Pancreas (tissue), 10 donors: ENCODE measurements at places on chromosomes 5 and 9.

- H3K36me3 ChIP-seq, result no peaks in the 10 kb centered on the region
- DNase-seq, result no peak
- H3K4me1 ChIP-seq, result no peaks in the 10 kb centered on the region
- H3K4me3 ChIP-seq, result no peak overlapping the region
- no peak overlapping the region for H3K27ac ChIP-seq
Observed at GRCh38 chr9:104658496-104659195, 35.7 kb upstream of the OR13D1 start.

DNA sequence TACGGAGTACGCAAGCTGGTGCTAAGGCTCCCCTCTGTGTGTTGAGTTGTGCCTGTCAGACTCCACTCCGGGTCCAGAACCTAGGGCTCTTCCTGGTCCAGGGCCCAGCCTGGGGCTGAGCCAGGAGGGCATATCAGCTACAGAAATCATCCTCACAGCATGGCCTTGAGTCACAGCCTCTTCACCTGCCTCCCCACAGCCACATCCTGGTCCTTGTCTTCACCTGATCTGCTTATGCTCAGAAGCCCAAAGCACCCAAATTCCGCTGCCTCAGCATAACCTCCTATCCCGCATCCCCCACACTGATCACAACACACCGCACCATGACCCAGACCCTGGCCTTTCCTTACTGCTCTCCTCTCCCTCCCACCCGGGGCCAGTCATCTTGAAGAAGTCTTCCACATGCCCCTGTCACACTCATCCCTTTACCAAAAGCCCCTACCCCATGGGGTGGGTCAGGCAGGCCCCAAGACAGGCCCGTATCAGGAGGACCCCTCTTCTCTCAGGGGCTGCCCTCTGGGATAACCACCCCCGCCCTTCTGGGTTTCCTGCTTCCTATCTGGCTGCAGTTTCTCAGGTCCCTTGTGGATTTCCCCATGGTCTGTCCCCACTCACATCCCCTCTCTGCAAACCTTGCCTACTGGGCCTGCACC, 1.3 kb upstream of the IL3 start:
- H3K36me3 ChIP-seq, result no peaks in the 10 kb centered on the region
- no peak overlapping the region for H3K27ac ChIP-seq
- no peaks in the 10 kb centered on the region for H3K27me3 ChIP-seq
- no peak overlapping the region for H3K4me3 ChIP-seq

DNA sequence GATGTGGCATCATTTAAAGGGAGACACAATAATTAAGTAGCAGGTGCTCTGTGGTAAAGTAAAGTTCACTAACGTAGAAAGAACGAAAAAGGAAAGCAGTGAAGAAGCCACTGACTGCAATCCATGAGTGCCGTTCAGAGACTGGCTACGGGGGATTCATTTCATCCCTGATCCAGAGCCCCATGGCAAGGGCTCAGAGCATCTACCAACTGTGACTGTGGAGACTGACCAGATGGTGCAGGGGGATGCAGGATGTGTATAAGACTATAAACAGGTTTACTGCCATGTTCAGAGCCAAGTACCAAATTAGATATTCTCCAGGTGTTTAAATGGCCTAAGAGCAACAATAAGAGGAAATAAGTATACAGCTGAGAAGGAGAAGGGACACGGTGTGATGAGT, 47.7 kb downstream of the MARCHF11 start:
- no peak for DNase-seq
- H3K4me3 ChIP-seq, result no peak overlapping the region
- H3K27me3 ChIP-seq, result no peaks in the 10 kb centered on the region
- no peaks in the 10 kb centered on the region for H3K4me1 ChIP-seq
- no peak overlapping the region for H3K27ac ChIP-seq

GRCh38 chr9:89541798-89542197, 43.9 kb upstream of the SEMA4D start:
- H3K4me1 ChIP-seq, result no peaks in the 10 kb centered on the region
- no peaks in the 10 kb centered on the region for H3K27me3 ChIP-seq
- no peak overlapping the region for H3K27ac ChIP-seq
- no peak overlapping the region for H3K4me3 ChIP-seq

GRCh38 chr9:118829334-118829733, 539.9 kb downstream of the BRINP1 start:
- no peak overlapping the region for H3K27ac ChIP-seq
- H3K4me1 ChIP-seq, result no peaks in the 10 kb centered on the region

DNA sequence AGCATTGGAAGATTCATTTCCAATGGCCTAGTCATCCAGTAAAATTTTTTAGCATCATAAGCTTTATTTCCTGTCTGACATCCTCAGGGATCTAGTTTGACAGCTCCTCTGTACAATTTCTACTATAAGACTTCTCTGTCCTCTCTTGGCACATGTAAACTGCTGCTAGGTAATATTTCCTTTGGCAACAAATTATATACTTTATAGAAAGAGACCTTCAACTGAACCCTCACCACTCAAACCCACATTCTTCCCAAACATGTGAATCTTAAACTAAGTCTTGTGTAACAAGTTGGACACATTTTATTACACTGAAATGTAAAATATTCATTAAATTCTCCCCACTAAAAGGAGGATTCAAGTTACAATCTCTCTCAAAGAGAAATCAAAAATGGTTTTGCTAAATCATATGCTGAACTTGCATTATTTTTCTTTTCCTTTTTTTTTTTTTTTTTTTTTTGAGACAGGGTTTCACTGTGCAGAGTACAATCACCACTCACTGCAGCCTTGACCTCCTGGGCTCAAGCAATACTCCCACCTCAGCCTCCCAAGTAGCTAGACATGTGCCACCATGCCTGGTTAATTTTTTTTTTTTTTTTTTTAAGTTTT, 36.9 kb downstream of the SCAI start:
- no peak overlapping the region for H3K4me3 ChIP-seq
- no peaks in the 10 kb centered on the region for H3K36me3 ChIP-seq
- no peaks in the 10 kb centered on the region for H3K27me3 ChIP-seq
- H3K27ac ChIP-seq, result no peak overlapping the region
- DNase-seq, result no peak
- no peaks in the 10 kb centered on the region for H3K4me1 ChIP-seq

DNA sequence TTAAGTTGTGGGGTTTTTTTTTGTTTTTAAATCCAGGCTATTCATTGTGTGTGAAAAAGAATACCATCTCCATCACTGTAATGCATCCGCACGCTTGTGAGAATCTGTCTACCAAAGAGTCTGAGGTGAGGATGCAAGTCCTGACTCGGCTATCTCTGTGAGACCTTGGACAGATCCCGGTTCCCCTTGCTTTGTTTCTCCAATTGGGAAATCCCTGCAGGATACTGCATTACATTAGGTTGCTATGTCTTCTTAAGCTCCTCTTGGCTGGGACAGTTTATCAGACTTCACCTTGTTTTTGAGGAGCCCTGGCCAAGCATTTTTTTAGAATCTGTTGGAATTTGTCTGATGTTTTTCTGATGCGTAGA, 46.8 kb downstream of the GALNT10 start:
- H3K27ac ChIP-seq, result no peak overlapping the region
- H3K27me3 ChIP-seq, result no peaks in the 10 kb centered on the region
- no peak overlapping the region for H3K4me3 ChIP-seq
- DNase-seq, result no peak

DNA sequence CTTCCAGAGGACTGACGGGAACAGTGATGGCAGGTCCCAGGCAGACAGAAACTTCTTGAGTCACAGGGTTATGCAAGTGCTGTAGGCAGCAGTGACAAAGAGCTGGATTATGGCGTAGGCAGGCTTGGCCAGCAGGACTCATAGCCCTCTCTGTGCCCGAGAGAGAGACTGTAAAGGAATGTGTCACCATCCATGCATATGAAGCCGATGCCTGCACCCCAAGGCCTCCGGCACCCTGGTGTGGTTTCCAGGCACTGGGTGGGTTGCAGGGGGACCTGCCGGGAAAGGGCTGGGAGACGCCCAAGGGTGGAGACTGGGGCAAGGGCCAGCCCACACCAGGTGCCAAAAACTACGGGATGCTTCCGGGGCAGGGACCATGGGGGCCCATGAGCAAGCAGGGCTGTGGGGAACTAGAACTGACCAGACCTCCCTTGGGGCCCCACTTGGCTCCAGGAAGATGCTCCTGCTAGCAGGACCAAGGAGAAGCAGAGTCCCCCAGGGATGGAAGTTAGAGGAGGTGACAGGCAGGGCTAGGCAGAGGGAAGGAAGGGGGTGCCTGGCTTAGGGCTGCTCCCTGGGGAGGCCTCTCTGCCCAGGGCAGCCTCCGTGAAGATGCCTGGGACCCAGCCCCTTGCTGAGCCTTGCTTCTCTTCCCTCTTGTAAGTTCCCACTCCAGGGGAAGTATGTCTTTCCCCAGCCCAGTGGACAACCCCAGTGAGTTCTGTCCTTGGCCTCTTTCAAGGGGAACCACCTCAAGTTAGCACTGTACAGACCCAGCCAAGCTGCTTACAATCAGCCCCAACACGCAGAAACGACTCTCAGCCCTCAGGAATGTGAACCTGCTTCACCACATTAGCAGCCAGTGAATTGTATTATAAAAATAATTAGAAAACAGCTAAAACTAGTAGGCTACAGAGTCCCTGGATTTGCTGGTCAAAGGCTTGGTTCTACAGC, 10.5 kb upstream of the IPPK start:
- H3K4me1 ChIP-seq, result no peaks in the 10 kb centered on the region
- no peak overlapping the region for H3K4me3 ChIP-seq
- no peaks in the 10 kb centered on the region for H3K27me3 ChIP-seq
- no peak overlapping the region for H3K27ac ChIP-seq
- no peak for DNase-seq

DNA sequence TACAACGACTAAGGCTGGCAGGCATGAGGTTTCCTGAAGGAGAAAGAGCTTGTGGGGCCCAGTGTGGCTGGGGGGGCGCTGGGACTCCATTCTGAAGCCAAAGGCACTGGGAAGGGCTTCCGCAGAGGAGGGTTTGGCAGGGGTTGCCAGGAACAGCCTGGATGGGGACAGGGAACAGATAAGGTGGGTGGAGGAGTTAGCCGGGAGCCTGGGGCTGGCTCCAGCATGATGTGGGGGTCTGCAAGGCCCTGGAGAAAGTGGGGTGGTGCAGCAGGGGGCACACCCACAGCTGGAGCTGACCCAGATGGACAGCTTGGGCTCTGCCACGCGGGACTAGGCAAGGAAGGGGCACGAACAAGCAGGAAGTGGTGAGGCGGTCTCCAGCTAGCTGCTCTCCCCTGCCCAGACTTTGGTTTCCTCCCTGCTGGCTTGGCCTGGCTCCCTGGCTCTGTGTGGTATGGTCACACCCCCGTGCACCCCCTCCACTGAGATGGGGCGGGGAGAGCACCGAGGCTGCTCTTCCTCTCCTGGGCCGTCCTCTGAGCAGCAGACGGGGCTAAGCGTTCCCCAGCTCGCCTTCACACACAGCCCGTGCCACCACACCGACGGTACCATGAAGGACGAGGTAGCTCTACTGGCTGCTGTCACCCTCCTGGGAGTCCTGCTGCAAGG, at the start of gene LTC4S:
TSS of gene LTC4S (plus strand) at position 519 of the 672 bp plus-strand sequence. CDS start at position 614, 95 bp downstream.
- peak; percentile 87 for DNase-seq
- H3K36me3 ChIP-seq, result peaks cover 3% of the 10 kb centered on the region
- H3K27ac ChIP-seq, result peak within 1 kb of the TSS; percentile 68
- H3K4me3 ChIP-seq, result no peak within 1 kb of the TSS
- H3K27me3 ChIP-seq, result no peaks in the 10 kb centered on the region
- peaks cover 5% of the 10 kb centered on the region for H3K4me1 ChIP-seq
